ENCODE measurements at places on chromosomes 6 and 20.

DNA sequence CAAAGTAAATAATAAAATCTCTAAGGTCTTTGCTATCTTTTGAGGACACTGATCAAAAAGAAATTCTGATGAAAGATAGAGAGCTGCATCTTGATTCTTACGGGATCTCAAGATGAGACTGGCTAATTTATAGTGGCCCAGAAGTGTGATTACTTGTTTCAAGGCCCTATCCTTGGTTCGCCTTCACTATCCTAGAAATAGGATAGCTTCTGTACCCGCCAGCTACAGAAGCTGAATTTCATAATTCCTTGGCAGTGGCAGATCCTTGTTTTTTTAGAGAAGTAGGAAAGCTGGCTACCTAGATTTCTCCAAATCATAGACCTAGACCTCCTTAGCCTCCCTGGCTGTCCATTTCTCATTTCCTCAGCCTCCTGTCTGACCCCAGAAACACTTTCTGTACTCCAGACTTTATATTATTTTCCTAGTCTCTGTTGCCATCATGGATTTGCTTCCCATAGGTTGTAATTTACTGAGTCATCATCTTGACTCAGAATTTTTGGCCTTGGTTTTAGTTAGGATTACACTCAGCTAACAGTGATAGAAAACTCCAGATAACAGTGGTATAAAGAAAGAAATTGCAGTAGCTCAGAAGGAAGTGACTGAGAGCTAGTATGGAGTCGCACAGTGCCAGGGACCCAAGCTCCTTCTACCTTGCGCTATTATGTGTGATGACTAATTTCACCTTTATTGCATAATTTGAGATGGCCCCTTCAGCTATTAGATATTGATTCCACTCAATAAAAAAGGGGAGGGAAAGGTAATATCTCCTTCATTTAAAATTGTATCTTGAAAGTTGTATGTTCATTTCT is 27.7 kb downstream of the PHF3 start:
- DNase-seq: no peak

GRCh38 chr6:130765181-130765727 is 62.0 kb upstream of the SMLR1 start:
- no peak for DNase-seq

DNA sequence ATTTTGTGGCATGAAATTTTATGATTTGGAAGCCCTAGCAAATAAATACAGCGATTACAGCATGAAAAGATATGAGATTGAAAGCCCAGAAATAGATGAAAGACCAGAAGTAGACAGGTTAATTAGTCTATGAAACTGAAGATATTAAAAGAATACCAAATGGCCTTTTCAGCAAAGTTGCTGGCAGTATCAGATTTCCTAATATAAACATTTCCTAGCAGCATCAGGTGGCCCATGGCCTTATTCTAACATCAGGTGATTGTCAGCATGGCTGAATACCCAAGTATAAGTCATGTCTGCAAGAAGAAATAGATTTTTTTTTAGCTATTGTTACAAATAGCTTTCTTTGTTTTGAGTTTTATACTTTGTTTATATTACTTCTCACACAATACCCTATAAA is 93.2 kb downstream of the CLVS2 start:
- DNase-seq: no peak

DNA sequence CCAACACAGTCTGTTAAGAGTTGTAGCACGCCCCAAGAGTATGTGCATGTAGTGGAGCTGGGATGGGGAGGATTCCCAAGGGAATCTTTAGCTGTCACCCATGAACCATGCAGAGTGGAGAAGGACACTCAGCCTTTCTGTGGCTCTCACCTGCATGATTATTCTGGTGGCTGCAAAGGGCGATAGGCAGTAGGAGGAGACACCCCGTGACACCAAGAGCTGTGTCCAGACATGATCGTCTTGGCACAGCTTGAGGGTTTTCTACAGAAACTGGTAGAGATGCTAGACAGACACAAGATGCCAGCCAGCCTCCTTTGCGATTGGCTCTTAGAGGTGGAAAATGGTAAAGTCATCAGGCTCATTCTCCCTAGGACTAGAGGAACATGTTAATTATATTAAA is 3.1 kb upstream of the CSE1L start:
- DNase-seq: no peak

GRCh38 chr6:168756009-168756634 is 315.1 kb downstream of the SMOC2 start:
- no peak for DNase-seq

DNA sequence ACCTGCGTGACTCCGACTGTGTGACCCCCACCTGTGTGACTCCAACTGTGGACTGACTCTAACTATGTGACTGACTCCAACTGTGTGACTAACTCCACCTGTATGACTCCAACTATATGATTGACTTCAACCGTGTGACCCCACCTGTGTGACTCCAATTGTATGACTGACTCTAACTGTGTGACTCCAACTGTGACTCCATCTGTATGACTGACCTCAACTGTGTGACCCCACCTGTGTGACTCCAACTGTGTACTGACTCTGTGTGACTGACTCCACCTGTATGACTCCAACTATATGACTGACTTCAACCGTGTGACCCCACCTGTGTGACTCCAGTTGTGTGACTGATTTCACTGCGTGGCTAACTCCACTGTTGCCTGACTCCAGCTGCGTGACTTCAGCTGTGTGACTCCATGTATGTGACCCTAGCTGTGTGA is 38.6 kb downstream of the SYNJ2 start:
- no peak for DNase-seq

DNA sequence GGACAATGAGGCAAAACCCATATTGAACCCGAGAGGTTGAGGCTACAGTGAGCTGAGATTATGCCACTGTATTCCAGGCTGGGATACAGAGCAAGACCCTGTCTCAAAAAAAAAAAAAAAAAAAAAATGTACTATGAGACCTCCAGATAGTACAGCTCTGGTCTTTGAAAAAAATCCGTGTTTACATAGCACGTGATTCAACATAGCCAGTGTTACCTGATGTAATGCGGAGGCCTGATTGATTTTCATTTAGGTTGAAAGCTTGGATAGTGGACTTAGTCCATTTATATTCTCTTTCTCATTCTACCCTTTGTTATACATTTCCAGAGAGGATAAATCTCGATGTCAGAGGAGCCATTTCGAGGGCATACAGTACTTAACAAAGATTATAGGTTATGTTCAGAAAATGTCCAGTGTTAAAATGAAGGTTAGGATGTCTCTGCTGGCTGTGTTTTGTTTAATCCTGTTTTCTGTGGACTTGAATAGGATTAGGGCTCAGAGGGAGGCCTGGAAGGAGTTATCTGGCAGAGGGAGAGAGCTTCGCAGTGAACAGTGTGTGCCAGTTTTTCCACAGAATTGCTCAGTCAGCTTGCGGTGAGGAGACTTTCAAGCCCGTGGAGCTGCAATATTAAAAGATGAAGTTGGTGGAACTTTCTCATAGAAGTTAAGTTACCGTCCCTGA is 33.9 kb upstream of the BCLAF1 start:
- DNase-seq: peak; percentile 58

DNA sequence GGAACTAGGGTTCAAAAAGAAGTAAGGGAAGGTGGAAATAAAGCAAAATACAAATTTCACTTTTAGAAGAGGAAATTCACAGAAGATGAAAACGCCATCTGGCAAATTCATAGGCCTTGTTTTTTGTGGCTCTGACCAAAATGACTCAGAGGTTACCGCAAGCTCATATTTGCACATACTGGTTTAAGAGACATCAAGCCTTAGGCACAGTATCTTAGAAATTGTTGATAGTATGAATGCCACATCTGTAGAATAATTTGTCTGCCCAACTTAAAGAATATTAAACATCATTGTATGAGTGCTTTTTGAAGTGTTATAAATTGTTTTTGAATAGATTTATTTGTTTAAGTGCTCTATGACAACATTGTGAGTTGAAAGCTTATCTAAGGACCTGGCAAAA is 10.6 kb downstream of the TAAR1 start:
- DNase-seq: no peak

- no peak for DNase-seq
Observed at GRCh38 chr6:41153451-41153850, 696 bp downstream of the TREML1 start.

GRCh38 chr6:31842053-31842452 is 14.5 kb downstream of the HSPA1B start:
- DNase-seq: no peak

DNA sequence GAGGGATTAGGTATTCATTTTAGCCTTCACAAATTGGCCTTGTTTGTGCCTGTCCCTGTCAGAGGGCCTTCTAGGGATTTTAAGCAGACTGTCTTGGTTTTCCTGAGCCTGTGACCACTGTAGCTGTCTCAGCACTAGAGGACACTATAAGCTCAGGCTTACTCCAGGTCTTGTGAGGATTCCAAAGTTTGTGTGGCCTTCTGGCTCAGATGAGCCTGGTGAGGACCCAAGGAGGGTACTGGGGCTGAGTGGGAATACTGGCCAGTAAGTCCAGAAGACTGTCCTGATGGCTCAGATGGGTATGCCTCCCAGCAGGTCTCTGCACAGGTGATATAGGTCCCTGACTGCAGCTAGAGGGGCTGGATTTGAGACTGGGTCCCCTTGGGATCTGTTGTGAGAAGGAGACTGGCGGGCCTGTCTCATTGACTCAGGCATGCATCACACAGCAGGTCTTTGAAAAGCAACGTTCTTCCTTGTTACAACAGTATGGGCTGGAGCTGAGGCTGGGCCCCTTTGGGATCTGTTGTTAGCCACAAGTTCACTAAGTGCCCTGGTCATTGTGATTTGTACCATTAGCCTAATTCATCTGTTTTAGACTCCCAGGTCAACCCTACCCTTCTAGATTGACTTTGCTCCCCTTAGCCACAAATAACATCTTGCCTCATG is 26.3 kb upstream of the TFB1M start:
- no peak for DNase-seq

DNA sequence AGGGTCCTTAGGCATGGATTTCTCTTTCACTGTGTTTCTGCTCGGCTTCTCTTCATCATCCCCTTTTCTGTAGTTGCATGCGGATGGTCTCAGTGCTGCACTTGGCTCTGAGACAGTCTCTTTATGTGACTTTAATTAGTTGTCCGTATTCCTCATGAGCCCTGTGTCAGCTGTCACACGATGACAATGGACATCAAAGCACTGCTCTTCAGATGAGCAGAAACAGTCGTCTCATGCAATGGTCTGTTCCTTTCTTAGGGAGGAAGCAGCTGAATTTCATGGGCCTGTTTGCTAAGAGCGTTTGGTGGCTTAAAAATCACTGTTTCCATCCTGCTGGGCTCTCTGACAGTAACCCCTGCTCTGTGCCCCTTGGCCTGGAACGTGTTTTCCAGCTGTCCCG is 64.9 kb downstream of the SYTL3 start:
- no peak for DNase-seq

DNA sequence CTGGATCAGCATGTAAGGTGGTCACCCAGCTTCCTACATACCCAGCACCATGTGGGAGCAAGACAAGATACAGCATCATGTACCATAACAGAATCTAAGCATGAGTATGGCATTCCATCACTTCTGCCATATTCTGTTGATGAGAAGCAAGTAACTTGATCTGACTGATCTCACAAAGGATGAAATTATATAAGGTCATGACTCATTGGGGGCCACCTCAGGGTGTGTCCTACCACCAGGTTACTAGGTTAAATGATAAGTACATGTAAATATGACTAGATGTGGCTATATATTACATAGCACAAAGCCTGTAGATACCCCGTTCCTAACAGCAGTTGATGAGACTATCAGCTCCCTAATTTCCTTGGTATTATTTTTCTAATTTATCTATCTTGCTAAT is 213.1 kb downstream of the DOK5 start:
- no peak for DNase-seq

- DNase-seq: no peak
Observed at GRCh38 chr20:3660262-3661059, 2.7 kb downstream of the GFRA4 start.

- DNase-seq: no peak
Observed at GRCh38 chr6:72672906-72673305, 51.0 kb downstream of the KCNQ5 start.

DNA sequence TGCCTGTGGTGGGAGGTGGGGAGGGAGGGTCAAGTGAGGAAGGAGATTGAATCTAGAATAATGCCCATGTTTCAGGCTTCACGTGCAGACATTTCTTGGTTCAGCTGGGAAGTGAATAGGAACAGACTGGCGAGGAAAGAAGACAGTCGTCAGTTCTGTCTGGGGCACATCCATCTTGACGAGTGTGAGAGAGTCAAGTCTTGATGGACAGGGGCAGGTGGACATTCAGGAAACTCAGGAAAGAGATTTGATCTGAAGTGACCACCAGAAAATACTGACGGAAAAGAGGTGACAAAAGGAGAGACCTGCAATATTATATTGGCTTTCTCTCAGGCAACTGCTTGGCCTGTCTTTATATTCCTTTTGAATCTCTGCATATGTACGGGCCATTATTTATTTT is 68.6 kb downstream of the ESR1 start:
- DNase-seq: no peak

GRCh38 chr20:57008217-57008616 is 258.2 kb downstream of the BMP7 start:
- DNase-seq: no peak

DNA sequence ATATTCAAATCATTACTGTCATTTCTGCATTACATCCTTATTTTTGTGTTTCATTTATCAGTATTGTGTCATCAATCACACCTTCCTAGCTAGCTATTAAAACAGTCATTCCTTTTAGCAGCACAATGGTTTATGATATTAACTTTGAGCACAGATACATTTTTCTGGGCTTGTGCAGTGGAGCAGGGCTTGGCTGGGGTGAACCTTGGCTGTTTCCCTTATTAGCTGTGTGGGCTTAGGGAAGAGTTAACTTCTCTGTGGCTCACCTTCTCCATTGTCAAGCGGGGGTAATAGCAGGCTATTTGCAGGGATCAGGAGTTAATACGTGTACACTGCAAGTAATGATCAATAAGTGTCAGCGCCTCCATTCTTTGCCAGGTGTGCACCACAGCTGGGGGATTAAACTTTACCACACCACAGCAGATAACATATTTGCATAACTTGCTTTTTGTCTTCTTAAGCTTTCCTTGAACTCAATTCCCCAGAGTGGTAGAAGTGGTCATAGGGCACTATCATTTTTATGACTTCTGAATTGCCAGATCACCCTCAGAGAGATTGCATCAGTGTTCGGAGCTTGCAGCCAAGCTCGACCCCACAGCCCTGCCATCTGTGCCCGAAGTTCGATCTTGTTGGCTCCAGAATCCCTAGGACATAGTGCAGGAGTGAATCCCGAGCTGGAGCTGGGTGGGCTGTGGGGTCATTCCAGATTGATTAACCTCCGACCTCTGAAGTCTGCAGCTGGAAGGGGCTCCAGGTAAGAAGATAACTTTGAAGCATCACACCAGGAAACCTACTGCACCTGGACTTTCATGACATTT is 1.5 kb upstream of the PYGB start:
- no peak for DNase-seq

- DNase-seq: no peak
Observed at GRCh38 chr6:134735461-134735860, 214.4 kb downstream of the ALDH8A1 start.

DNA sequence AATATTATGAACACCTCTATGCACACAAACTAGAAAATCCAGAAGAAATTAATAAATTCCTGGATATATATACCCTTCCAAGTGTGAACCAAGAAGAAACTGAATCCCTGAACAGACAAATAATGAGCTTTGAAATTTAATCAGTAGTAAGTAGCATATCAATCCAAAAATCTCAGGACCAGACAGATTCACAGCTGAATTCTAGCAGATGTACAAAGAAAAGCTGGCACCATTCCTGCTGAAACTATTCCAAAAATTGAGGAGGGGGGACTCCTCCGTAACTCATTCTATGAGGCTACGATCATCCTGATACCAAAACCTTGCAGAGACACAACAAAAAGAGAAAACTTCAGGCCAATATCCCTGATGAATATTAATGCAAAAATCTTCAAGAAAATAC is 67.0 kb upstream of the PDE7B start:
- peak; percentile 17 for DNase-seq

GRCh38 chr20:24987244-24987643 is 5.3 kb downstream of the APMAP start:
- DNase-seq: no peak

GRCh38 chr6:98842342-98843180 is 8.2 kb downstream of the POU3F2 start:
- DNase-seq: no peak
